ENCODE measurements at places on chromosomes 13 and 19. TPM values are rescaled to one million over a fixed set of nuclear protein-coding genes. Genes with fewer than 3 reads are reported as not detected.

Gene ZNF790
- total RNA-seq = 8.7 TPM

Gene ONECUT3
- total RNA-seq = not detected

Gene MBD3L2B
- not detected for total RNA-seq

Gene UQCRFS1
- 26.4 TPM for total RNA-seq

Gene ZNF653
- 6.4 TPM for total RNA-seq

Gene NCR1
- not detected for total RNA-seq
